NCI-H1436 (cell line): ENCODE measurements at places on chromosomes 16 and 17.

DNA sequence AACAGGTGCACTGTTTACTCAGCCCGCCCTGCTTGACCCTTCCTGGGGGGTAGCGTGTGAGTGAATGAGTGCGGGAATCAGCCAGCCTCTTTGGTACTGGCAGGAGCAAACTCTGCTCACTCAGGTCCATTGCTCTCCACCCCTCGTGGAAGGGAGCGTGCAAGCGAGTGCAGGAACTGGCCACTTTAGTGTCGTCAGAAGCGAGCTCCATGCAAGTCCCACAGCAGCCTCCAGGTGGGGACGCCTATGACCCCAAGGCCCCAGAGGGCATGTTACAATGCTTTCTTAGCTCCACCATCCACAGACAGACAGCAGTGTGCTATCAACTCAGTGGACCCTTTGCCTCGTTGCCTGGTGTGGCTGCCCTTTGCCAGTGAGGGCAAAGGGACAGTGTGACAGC lies 1025.1 kb upstream of the CDH8 start:
- DNase-seq: no peak

GRCh38 chr17:38730526-38731379 lies 612 bp downstream of the CISD3 start:
- DNase-seq: peak; percentile 60

DNA sequence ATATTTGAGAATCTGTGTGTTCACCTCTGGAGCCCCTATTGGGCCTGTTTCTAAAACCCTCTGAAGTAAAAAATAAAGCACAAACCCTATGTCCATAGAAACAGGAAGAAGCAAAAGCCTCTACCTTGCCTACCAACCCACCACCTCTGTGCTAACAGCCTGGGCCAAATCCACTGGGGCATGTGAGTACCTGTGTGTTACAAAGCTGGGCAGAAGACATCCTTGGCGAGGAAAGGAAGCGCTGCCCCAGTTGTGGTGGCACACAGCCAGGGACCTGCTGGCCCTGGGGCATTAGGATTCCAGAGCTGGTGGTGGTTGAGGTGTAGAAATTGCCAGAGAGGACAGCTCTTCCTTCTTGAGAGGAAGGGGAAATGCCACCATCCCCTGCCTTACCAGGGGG lies 30.0 kb downstream of the MYO18A start:
- no peak for DNase-seq

GRCh38 chr16:55470533-55471371 lies 8.2 kb upstream of the MMP2 start:
- DNase-seq: no peak

DNA sequence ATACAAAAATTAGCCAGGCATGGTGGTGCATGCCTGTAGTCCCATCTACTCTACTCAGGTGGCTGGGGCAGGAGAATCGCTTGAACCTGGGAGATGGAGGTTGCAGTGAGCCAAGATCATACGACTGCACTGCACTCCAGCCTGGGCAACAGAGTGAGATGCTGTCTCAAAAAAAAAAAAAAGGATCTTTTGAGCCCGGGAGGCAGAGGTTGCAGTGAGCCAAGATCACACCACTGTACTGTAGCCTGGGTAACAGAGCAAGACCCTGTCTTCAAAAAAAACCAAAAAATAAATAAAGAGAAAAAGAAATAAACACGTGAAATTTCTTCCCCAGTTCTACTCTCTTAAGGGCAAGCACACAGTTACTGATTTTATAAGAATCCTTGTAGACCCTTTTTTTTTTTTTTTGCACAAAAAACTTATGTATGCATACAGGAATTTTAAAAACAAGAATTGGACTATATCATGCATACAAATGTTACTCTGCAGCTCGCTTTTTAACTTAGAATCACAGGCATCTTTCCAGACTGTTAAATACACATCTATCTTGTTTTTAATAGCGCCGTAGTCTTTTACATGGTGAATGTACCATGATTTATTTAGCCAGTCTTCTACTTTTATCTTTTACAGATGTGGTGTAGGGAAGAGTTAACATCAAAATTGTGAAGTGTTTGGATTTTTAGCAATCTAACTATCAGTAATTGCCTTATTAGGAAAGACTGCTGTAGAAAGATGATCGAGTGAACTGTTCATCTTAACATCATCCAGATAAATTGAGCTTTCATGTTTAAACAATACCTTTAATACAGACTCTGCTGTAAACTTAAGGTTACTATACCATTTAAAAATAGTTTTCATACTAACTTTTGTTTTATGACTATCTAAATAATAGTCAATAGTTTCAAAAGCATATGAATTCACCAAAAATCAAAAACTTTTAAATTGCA lies 14.6 kb downstream of the CDH3 start:
- no peak for DNase-seq
